Stimulated activated memory B cell treated with anti-CD40 and anti-IgM and Interleukin-4, amounts not matched to agents 10 μg/mL and 1 μg/mL and 100 μg/mL, for 72 hours (primary cell): ENCODE measurements at places on chromosomes 6 and 20.

GRCh38 chr6:169380493-169380892 is 126.8 kb upstream of the THBS2 start:
- ATAC-seq: no peak

GRCh38 chr6:113365191-113365590 is 492.0 kb upstream of the MARCKS start:
- no peak for ATAC-seq

DNA sequence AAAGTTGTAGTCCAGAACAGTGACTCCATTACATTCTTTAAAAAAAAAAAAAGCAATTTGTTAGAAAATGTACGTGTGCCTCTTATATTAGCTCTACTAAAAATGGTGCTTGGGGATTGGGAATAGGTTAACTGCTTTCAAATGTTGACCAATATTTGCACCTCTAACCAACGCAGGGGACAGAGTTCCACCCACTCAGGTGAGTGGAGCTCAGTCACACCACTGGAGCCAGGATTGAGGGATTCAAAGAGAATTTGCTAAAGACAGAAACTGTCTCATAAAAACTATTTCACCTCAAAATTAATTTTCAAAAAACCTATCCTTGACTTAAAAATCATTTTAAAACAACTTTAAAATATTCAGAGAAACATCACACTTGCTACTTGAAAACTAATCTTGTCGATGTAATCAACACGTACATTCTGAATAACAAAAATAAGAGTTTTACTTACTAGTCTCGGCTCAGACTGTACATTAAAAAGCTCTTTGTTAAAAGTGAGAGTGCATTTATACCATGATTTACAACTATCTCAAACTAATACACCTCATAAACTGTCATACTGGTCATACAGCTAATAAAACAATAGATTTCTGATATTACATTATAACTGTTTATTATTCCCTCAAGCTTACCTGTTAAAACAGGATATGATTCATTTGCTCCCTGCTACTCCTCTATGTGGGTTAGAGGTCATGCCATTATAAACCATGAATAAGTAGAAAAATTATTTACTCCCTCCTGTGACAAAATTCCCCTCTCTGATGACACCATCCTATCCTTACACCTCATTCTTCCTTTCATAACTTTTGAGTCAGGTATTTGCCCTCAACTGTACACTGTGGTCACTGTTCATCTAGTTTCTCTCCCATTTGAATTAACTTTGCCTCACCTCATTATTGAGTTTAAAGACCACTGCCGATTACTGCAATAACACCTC is 88.6 kb downstream of the PDE10A start:
- no peak for ATAC-seq

DNA sequence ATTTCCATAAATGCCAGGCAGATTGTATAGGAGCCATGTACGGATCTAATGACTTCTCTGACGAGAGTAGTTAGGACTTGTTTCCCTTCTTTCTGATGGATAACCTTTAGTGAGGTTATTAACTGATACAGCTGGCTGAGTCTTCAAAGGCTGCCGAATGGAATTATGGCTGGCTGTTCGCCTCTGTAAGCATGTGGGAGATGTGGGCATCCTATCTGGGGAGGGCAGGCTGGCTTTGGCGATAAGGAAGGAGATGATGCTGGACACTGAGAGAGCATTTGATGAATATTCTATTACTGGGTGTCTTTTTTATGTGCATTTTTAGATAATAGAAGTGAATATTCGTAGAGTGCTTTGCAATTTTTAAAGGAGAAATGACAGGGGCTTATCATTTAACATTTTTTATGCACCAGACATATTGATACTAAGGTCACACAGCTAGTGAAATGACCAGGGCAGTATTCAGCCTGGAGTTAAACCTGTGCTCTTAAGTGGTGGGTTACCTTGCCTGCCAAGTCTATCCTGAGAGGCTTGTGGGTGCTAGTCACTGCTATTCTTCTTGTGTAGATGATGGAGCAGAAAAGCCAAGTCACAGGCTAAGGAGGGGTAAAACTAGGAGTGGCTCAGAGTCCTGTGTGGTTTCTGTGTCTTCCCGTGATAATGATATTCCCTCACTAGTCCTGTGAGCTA is 3.1 kb downstream of the PBOV1 start:
- no peak for ATAC-seq

DNA sequence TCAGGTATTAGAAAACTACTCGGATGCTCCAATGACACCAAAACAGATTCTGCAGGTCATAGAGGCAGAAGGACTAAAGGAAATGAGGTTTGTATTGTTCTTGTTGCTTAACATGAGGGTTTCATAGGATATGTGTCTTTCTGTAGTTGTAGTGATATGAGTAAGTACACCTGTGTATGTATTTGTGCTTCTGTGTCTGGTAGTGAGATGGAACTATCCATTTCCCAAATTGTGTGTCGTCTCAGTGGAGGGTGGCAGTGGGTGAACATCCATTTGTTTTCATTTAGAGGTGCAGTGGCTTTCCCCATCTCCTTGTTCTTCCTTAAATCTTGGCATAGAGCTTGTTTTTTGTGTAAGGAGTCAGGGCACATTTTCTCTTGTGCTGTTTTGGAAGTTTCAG is 8.2 kb downstream of the ASXL1 start:
- peak; percentile 65 for ATAC-seq

DNA sequence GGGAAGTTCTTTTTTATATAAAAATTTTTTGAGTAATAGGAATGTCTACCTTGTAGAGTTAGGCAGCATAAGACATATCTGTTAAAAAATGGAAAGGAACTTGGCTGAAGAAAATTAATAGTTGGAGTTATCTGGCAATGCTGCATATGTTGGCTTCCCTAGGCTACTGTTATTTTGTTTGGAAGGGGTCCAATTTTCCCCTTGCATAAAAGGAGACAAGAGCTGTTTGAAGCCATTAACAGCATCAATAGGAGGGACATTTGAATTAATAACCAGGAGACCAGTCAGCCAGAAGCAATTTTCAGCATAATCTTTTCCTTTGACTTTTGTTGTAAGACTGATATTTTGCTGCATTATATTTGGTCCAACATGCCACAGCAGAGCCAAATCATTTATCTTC is 80.9 kb upstream of the TAB2 start:
- ATAC-seq: no peak

GRCh38 chr20:43066125-43066524 is 123.6 kb downstream of the PTPRT start:
- ATAC-seq: no peak

- ATAC-seq: no peak
These were observed 5.7 kb upstream of the LAMP5 start for GRCh38 chr20:9508696-9509178.

- no peak for ATAC-seq
These were observed 28.8 kb upstream of the EYA2 start for GRCh38 chr20:46865824-46866223.

GRCh38 chr20:6341491-6341890 is 218.7 kb upstream of the FERMT1 start:
- ATAC-seq: no peak
